ENCODE measurements at places on chromosomes 13 and 19.

- no peak for DNase-seq
Observed at GRCh38 chr13:113103646-113104045, 1.9 kb upstream of the F7 start.

GRCh38 chr13:66635526-66635925, 594.6 kb downstream of the PCDH9 start:
- no peak for DNase-seq

DNA sequence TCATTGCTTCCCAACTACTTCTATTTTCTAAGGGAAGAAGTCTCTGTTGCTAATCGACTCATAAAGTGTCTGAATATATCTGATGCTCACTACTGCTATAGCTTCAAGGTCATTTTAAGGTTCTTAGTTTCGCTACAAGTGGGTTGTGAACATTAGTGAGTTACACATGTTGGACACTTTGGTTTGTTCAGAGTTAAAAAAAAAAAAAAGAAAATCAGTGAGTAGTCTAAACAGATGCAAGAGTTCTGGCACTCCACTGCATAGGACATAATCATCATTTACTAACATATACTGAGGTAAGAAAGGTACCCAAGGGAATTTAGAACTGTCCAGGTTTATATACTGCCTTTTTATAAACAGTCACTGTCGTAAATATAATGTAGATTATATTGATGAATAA, 108.8 kb downstream of the KLF12 start:
- DNase-seq: no peak

DNA sequence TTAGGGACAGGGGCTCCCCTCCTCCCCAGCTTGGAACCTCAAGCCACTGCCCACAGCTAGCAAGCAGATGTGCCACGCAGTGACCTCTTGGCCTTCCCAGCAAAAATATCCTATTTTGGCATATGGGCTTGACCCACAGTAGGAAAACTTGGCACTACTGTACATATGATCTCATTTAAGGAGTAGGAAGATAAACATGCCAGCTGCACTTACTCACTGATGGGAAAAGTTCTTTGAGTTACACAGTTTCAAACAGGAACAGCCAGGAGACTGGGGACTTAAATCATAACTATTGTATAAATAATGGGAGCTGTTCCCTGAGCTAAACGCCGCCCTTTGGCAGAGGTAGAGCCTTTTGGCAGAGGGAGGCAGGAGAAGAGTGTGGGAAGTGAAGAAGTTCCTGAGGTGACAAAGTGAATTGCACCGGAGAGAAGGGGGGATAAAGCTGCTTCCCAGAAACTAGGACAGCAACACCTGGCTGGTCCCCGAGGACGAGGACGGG, 6.1 kb downstream of the SACS start:
- no peak for DNase-seq

DNA sequence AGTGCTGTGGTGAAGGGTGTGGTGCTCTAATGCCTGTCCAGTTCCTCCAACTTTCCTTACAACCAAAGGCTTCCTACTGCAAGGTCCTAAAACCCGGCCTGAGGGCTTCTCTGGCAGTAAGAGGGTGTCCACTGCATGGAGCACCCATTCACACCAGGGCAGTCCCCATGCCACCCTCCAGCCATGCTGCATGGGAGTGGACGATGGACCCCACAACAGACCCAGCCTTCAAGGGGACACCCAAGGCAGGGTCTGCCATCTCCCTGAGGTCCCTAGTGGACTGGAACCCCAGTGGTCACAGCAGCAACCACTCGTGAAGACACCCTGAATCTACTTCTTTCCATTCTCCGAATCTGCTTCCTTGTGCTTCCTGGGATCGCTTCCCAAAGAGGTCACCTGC, 117.6 kb upstream of the SOX1 start:
- DNase-seq: peak; percentile 9

DNA sequence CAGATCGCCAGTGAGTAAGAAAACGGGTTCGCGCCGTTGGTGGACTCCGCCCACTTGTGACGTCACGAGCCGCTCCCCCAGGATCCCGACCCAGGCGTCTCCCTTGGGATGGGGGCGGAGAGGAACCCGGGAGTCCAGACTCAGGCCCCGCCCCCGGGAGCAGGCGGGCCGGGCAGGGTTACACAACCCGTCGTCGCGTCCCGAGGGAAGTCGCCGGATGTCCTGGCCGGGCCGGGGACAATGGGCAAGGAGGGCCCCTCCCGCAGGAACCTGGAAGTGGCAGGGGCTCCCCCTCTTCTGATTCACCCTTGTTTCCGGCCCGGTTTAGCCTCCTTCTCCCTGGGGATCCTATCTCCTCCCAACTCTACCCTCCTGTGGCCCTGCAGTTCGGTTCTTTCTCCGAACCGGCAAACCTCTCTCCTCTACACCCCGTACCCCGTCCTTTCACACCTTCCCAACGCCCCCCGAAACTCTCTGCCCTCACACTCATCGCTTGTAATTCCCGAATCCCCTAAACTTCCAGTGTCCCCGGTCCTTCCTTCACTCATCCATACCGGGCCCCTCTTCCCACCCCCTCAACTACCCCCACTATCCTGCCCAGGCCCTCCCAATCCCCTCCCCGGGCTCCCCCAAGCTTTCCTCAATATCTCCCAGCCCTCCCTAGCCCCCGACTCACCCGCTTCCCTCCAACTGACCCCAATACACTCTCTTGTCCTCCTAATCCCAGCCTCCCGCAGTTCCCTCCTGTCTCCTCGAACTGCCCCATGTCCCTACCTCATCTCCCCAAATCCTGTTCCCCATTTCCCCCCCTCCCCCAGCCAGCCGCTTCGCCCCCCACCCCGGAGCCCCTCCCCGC, 20.0 kb upstream of the ERCC1 start:
- DNase-seq: peak; percentile 98

DNA sequence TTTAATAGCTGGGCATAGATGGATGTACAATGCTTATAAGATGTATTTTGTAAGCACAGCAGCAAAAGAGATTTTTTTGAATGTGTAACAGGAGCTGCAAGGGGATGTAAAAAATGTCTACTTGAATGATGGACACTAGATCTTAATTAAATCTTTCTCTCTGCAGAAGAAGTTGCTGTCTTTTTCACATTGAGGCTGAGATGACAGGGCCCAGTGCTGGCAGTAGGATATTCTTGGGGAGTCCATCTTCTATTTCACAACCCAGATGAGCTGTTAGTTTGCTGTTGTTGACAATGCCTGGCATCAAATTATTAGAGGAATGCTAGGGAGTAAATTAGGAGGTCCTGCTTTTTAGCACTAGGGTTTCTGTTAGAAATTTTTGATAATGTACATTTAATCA, 698.7 kb downstream of the SLITRK5 start:
- DNase-seq: no peak

- no peak for DNase-seq
Observed at GRCh38 chr19:47836038-47836437, 14.3 kb downstream of the CRX start.

GRCh38 chr13:33138441-33138840, 122.2 kb downstream of the KL start:
- no peak for DNase-seq

Measured in H9 (cell line).